ENCODE measurements at places on chromosomes 2 and 18.

DNA sequence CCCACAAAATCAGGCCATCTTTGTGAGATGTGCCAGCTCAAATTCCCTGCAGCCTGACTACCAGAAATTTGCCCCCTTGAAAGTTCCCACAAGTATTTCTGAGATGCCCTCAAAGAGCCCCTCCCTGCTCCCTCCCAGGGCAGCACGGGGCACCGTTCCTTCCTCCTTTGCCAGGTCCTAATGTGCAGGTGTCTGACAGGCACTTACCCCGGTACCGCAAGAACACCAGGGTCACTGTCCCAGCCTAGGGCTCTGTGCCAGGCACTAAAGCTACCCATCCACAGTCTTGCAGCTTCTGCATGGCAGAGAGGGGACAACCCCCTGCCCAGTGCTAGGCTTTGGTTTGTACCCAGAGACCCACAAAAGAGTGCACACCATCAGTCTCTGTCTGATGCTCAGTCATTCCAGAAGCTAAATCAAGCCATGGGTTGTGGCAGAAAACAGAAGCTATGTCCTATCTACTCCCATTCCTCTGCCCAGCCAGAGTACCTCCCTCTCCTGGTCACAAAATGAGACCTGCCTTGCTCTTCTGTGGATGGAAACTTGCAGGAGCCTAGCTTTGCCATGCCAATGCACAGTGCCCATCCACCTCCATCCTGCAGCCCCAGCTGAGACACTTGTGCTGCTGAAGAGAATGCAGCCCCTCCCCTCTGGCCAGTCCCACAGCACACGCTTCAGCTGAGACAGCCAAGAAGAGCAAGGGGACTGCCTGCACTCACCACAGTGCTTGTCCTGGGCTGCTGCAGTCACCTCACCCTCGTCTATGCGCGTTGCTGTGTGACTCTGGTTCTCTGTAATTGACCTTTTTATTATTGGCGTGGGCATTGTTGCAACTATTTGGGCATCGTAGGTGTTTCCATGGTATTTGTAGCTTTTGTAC is 48.7 kb downstream of the INPP5D start:
- DNase-seq: no peak

DNA sequence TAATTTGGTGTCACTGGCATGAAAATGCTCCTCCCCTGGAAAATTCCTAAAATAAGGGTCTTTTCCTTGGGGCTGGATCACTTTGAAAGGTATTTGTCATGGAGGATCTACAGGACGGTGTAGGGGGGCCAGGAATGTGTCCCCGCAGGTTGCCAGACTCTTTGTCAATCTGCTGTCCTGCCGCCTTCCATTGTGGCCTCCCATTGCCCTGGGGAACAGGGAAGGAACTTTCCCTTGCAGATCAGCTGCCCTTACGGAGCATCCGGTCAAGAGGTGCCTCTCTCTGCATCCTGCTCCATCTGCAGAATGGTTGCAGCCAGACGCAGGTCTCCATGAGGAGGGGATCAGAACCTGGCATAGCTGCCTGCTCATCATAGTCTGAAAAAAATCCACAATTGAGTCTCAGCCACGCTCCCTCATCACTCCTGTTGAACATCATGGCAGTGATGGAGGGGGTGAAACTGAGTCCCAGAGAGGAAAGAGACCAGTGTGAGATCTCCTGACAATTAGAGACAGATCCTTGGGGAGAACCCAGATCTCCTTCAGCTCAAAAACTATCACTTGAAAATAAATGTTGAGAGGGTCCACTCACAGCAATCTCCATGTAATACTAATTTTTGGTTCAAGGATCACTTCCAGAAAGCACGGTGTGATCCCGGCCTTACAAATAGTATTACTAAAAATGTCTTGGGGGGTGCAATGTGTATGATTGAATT is 244.8 kb downstream of the MYCN start:
- no peak for DNase-seq

DNA sequence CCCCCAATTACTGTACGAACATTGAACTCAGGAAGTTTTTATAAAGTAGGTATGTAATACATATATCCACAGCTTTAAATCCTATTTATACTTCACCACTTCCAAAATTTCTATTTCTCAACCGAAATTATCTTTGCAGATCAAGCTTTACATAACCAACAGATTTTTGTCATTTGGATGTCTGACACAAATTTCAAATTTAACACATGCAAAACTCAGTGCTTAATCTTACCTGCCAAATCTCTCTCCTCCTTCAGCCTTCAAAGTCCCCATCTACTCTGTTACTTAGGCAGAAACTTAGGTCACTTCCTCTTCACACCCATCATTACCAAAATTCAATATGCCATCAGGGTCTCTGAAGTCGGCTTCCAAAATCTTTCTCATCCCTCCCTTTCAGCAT is 990.1 kb upstream of the NRXN1 start:
- no peak for DNase-seq

- peak; percentile 43 for DNase-seq
Measured at GRCh38 chr2:152716805-152717227, 445 bp downstream of the PRPF40A start.

DNA sequence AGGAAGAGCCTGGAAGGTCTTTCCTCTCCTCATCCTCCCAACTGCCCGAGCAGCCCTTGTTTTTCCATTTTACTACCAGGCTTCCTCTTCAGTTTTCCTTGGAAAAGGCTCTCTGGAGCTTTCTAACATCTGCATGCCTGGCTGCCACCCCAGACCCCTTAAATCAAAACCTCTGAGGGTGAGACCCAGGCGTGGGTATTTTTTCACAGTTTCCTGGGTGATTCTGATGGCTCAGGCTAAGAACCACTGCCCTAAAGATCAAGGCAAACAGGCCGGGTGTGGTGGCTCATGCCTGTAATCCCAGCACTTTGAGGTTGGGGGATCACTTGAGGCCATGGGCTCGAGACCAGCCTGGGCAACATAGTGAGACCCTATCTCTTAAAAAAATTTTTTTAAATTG is 35.4 kb downstream of the EMILIN2 start:
- DNase-seq: no peak

- DNase-seq: no peak
Measured at GRCh38 chr2:233289648-233290047, 18.0 kb upstream of the SAG start.

DNA sequence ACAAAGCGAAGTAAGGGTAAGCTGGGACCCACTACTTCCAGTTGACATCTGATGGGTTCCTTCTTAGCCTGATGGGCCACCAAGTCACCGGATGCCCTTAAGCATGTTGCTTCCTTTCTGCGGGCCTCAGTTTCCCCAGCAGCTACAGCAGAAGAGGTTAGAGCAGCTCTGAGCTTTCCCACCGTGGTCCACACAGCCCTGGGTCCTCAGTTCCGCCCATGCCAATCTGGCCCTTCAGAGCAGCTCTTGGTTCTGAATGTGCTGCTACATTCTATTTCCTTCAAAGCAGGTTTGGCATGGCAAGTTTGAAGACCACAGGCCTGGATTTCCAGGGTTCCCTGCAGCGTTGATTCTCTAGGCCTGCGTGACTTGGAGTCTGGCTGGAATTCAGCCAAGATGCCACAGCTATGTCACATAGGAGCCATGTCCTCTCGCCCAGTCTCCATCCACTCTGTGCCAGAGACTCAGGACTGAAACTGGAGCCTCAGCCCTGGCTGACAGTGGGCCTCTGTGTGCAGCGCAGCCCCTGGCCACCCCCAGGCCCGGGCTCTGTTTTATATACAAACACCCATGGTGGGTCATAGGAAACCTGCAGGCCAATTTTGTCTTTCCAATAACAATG is 79.6 kb downstream of the TFCP2L1 start:
- DNase-seq: no peak
